Endodermal cell (in vitro differentiated cells): ENCODE measurements at places on chromosomes 7 and 10.
A peak's percentile ranks its signal among the peaks of the same experiment; 100 is the strongest.

DNA sequence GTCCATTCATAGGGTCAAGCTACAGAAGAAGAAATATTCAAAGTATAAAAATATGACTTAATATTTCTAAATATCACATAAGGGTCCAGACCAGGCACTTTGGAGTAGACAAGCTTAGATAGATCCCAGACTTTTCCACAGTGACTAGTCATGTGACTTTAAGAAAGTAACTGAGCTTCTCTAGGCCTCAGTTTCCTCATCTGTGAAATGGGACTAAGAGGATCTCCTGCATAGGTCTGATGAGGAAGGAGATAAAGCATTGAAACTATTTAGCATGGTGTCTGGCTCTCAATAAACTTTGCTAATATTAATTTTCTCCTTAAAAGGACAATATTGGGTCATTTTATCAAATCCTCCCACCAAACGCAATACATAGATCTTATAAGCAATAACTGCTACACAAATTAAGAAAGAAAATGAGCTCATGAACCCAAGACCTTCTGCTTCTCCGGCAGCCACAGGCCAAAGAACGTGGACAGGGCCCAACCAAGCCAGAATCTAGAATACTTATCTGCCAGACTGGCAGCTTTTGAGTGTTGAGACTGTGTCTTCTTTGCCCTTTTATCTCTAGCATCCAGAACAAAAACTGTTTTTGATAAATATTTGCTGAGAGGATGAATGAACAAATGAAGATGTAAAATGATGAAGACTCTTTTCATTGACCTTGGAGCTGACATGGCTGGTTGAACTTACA lies 1.6 kb upstream of the TARP start:
- DNase-seq: no peak
- no peak overlapping the region for H3K27ac ChIP-seq
- no peaks in the 10 kb centered on the region for H3K27me3 ChIP-seq
- H3K36me3 ChIP-seq: no peaks in the 10 kb centered on the region

GRCh38 chr7:74289018-74289658 lies at the start of gene CLIP2:
Gene CLIP2, plus strand, starts transcription at chr7:74289407. Its CDS starts 28,140 bp downstream, at chr7:74317547.
- DNase-seq: peak; percentile 94
- H3K4me1 ChIP-seq: peaks cover 16% of the 10 kb centered on the region
- H3K27me3 ChIP-seq: no peaks in the 10 kb centered on the region
- H3K27ac ChIP-seq: peak within 1 kb of the TSS; percentile 89
- H3K36me3 ChIP-seq: no peaks in the 10 kb centered on the region
- H3K4me3 ChIP-seq: peak within 1 kb of the TSS; percentile 88

- H3K36me3 ChIP-seq: peaks cover 38% of the 10 kb centered on the region
- H3K4me1 ChIP-seq: peaks cover 10% of the 10 kb centered on the region
- DNase-seq: peak; percentile 66
- peak overlapping the region; percentile 98 for H3K27ac ChIP-seq
- peak overlapping the region; percentile 100 for H3K4me3 ChIP-seq
- no peaks in the 10 kb centered on the region for H3K27me3 ChIP-seq
Measured at GRCh38 chr7:5420881-5421713, 2.5 kb downstream of the TNRC18 start.

DNA sequence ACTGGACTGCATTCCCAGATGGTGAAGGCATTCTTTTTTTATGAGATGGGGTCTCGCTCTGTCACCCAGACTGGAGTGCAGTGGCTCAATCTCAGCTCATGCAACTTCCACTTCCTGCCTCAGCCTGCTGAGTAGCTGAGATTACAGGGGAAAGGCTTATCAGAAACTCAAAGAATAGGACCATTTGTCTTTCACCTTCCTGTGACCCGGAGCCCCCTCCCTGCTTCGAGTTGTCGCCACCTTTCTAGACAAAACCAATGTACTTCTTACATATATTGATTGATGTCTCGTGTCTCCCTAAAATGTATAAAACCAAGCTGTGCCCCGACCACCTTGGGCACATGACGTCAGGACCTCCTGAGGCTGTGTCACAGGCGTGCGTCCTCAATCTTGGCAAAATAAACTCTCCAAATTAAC lies 1.8 kb upstream of the METTL27 start:
- no peak for DNase-seq
- H3K4me1 ChIP-seq: no peaks in the 10 kb centered on the region
- no peak overlapping the region for H3K27ac ChIP-seq
- no peak overlapping the region for H3K4me3 ChIP-seq
- no peaks in the 10 kb centered on the region for H3K36me3 ChIP-seq

GRCh38 chr10:113565364-113565763 lies 12.5 kb downstream of the HABP2 start:
- no peak overlapping the region for H3K4me3 ChIP-seq
- no peak overlapping the region for H3K27ac ChIP-seq
- H3K36me3 ChIP-seq: no peaks in the 10 kb centered on the region
- H3K27me3 ChIP-seq: no peaks in the 10 kb centered on the region
- no peak for DNase-seq
- peaks cover 5% of the 10 kb centered on the region for H3K4me1 ChIP-seq

GRCh38 chr7:29142021-29142727 lies 4.2 kb downstream of the CPVL start:
- DNase-seq: no peak
- H3K27ac ChIP-seq: no peak overlapping the region
- H3K4me1 ChIP-seq: peaks cover 2% of the 10 kb centered on the region
- H3K27me3 ChIP-seq: peaks cover 26% of the 10 kb centered on the region
- H3K36me3 ChIP-seq: no peaks in the 10 kb centered on the region

GRCh38 chr10:132311338-132311939 lies 3.7 kb upstream of the STK32C start:
- H3K4me3 ChIP-seq: no peak overlapping the region
- peaks cover 46% of the 10 kb centered on the region for H3K27me3 ChIP-seq
- DNase-seq: peak; percentile 77
- no peaks in the 10 kb centered on the region for H3K4me1 ChIP-seq
- H3K36me3 ChIP-seq: no peaks in the 10 kb centered on the region
- no peak overlapping the region for H3K27ac ChIP-seq

DNA sequence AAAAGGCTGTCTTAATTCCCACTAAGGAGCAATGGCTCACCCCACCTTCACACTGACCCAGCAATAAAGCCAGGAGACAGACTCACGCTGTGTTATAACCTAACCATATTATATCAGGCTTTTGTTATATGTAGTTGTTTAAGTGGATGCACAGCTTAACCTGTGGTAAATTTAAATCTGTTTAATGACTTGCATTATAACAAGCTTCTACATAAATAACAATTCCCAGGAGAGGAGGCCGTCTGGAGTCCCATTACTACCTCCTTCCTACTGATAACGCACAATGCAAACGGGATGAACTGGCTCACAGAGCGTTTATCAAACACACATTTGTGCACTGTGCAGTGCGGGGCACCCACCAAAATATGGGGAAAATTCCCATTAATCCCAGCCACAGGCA lies 102.1 kb upstream of the MGMT start:
- no peaks in the 10 kb centered on the region for H3K36me3 ChIP-seq
- no peaks in the 10 kb centered on the region for H3K4me1 ChIP-seq
- H3K4me3 ChIP-seq: no peak overlapping the region
- DNase-seq: peak; percentile 2
- no peaks in the 10 kb centered on the region for H3K27me3 ChIP-seq

- peaks cover 17% of the 10 kb centered on the region for H3K4me1 ChIP-seq
- no peak overlapping the region for H3K4me3 ChIP-seq
- peaks cover 23% of the 10 kb centered on the region for H3K36me3 ChIP-seq
- H3K27ac ChIP-seq: no peak overlapping the region
Measured at GRCh38 chr7:139748373-139748765, 29.4 kb downstream of the HIPK2 start.

GRCh38 chr10:116699049-116699448 lies 43.3 kb downstream of the HSPA12A start:
- peaks cover 49% of the 10 kb centered on the region for H3K27me3 ChIP-seq
- no peak for DNase-seq
- H3K36me3 ChIP-seq: no peaks in the 10 kb centered on the region
- no peak overlapping the region for H3K27ac ChIP-seq
- H3K4me1 ChIP-seq: peaks cover 5% of the 10 kb centered on the region

DNA sequence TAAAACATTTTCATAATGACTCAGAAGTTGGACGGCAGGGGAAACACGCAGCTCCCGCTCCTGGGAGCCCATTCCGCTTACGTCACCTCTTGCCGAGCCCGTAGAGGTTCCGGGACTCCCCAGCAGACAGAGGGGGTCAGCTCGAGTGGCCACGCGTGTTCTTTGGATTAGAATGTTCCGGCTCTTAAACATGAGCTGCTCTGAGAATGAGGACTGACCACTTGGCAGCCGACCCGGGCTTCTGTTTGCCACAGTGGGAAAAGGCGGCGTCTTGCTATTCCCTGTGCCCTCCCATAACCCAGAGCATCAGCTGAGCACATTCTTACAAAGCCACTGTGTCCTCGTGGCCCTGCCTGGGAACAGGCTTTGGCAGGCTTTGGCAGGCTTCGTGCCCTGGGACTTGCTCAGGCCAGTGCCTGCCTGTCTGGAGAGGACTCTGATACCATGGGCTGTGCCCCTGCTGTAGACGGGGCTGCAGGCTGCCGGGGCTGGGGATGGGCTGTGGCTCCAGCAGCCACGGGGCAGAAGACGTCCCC lies 40.1 kb downstream of the PFKP start:
- no peak overlapping the region for H3K27ac ChIP-seq
- H3K4me3 ChIP-seq: no peak overlapping the region
- DNase-seq: no peak
- H3K4me1 ChIP-seq: peaks cover 6% of the 10 kb centered on the region
- peaks cover 11% of the 10 kb centered on the region for H3K36me3 ChIP-seq

GRCh38 chr7:22853674-22854157 lies 31.1 kb upstream of the TOMM7 start:
- peaks cover 27% of the 10 kb centered on the region for H3K36me3 ChIP-seq
- H3K4me1 ChIP-seq: peaks cover 10% of the 10 kb centered on the region
- no peak overlapping the region for H3K27ac ChIP-seq
- H3K27me3 ChIP-seq: no peaks in the 10 kb centered on the region

DNA sequence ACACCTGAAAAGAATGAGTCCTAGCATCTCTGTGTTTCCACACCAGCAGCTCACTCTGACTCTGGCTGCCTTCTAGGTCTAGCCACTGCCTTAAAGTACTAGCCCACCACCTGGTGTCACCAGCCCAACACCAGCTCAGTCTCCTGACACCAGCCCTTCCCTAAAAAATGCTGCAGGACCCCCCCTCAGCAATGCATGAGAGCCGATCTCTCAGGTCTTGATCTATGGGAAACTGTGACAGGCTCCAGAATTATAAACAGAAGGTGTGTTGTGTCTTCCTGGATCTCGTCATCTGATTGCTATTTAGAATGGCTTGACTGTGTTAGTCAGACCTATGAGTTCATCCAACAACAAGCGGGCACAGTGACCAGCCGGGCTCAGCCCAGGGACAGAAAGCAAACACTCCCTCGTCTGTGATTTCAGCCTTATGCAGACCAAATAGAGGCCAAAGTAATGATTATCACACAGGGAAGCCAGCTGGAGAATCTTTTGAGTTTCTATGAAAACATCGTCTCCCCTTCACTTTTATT lies 66.6 kb downstream of the CUBN start:
- H3K27ac ChIP-seq: peak overlapping the region; percentile 45
- no peaks in the 10 kb centered on the region for H3K27me3 ChIP-seq
- no peaks in the 10 kb centered on the region for H3K4me1 ChIP-seq
- peak; percentile 63 for DNase-seq
- no peak overlapping the region for H3K4me3 ChIP-seq

- no peak overlapping the region for H3K4me3 ChIP-seq
- no peaks in the 10 kb centered on the region for H3K27me3 ChIP-seq
- H3K36me3 ChIP-seq: peaks cover 56% of the 10 kb centered on the region
- no peak overlapping the region for H3K27ac ChIP-seq
- DNase-seq: no peak
Measured at GRCh38 chr10:101974091-101974971, 81.6 kb downstream of the ARMH3 start.

DNA sequence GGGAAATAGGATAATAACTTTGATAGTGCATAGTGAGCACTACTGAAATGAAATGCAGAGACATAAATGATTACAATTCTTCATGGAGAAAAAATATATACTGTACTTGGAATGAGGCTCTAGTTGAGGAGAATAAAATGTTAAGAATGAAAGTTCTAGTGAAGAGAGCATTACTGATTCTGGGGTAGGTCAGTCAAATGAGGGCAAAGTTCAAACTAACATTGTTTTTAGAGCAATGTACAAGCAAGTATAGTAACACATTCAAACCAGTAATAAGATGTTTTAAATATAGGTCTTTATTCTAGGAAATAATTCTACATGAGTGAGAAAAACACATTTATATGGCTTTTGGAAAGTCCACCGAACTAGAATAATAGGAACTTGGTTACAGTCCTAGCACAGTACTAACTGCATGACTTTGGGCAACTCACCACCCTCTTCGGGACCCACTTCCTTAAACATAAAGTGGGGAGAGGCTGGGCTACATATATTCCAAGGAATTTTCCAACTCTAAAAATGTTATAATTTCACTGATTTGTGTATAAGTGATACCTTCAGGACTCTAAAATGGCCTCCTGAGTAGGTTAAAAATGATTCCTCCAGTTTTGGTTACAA lies 86.4 kb downstream of the CDK6 start:
- H3K4me1 ChIP-seq: no peaks in the 10 kb centered on the region
- peaks cover 4% of the 10 kb centered on the region for H3K36me3 ChIP-seq
- no peaks in the 10 kb centered on the region for H3K27me3 ChIP-seq
- DNase-seq: no peak
- no peak overlapping the region for H3K4me3 ChIP-seq

GRCh38 chr7:44212018-44212417 lies 11.2 kb downstream of the YKT6 start:
- H3K4me3 ChIP-seq: no peak overlapping the region
- no peaks in the 10 kb centered on the region for H3K27me3 ChIP-seq
- peak overlapping the region; percentile 24 for H3K27ac ChIP-seq

GRCh38 chr10:92742331-92743228 lies 52.8 kb downstream of the HHEX start:
- H3K27ac ChIP-seq: no peak overlapping the region
- no peaks in the 10 kb centered on the region for H3K36me3 ChIP-seq
- H3K27me3 ChIP-seq: no peaks in the 10 kb centered on the region
- H3K4me1 ChIP-seq: no peaks in the 10 kb centered on the region
- H3K4me3 ChIP-seq: no peak overlapping the region

DNA sequence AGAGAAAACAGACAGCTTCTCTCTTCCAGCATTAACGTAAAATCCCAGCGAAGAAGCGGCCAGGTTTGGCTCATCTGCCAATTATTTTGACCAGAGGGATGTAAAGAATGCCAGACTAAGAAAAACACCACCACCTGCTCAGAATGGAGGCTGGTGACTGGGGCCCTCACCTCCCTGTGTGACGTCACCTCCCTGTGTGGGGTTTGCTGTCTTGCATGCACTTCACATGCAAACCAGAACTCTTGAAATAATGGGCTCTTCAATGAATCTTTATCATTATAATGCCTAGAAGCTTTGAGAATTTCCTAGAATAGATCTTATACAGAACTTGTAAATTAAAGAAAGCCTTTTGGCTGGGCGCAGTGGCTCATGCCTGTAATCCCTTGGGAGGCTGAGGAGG lies 101.8 kb upstream of the WAC start:
- H3K27ac ChIP-seq: no peak overlapping the region
- no peaks in the 10 kb centered on the region for H3K36me3 ChIP-seq
- peaks cover 5% of the 10 kb centered on the region for H3K4me1 ChIP-seq
- H3K27me3 ChIP-seq: no peaks in the 10 kb centered on the region
